ENCODE measurements at places on chromosomes 1 and 21.

- no peak for DNase-seq
Measured at GRCh38 chr1:245776139-245776538, 621.4 kb downstream of the KIF26B start.

DNA sequence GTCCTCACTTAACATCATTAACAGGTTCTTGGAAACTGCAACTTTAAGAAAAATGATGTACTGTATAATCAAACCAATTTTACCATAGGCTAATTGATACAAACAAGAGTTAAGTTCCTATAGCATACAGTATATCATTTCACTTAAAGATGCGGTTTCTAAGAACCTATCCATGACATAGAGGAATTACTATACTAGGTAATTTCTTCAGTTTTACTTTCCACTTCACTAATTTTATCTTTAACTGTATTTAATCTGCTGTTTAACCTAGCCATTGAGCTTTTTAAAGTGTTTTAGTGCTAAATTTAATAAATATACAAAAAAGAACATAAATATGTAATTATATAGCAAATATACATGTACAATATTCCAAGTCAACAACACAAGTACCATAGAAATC, 28.3 kb downstream of the SLC19A2 start:
- no peak for DNase-seq

DNA sequence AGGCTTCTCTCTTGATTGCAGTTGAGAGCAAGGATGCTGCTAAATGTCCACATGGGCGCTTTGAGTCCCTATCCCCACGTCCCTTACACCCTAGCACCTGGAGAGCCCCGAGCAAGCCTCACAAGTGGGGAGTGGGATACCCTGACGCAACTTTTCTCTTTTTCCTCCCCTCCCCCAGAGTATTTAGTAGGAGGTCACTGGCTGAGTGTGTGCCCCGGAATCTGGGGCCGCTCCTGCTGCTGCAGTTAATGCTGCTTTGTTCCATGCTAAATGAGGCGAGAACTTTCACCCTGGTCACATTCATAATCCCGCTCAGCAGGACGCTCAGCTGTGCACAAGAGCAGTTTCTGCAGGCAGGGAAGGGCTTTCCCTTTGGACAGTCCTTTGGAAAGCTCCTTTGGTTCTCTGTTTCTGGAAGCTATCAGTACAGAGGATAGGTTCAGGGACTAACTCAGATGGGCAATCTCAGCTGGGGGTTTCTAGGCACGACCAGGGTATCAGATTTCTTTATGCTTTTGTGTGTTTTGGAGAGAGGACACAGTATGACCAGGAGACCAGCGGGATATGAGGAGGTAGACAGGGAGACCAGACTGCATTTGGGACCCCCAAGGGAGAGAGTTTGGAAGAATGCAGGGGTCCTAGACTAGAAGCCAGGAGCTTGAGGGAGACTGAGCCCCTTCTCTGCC, 75.9 kb downstream of the NOS1AP start:
- DNase-seq: no peak

GRCh38 chr1:86394416-86394815, 1.7 kb downstream of the ODF2L start:
- no peak for DNase-seq

GRCh38 chr1:220527279-220527907, 543 bp upstream of the MARK1 start:
- peak; percentile 67 for DNase-seq

GRCh38 chr1:166128195-166128594, 38.6 kb downstream of the FAM78B start:
- DNase-seq: no peak

GRCh38 chr1:43902058-43902831, 31.4 kb upstream of the ARTN start:
- DNase-seq: no peak

DNA sequence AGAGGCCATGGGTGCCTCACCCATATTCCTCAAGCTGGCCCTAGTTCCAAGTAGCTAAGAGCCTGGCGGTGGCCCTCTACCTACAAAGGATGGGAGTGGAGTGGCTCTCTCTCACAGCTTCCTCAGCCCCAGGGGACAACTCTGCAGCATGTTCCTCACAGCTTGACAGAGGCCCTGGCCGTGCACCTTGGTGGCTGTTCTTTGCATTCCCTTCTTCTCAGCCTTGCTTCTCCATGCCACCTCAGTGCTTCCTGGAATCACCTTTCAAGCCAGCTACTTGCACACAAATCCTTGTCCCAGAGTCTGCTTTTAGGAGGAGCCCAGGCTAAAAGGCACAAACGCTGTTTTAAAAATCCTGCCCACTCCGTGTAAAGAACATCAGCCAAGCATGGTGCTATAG, 69.0 kb upstream of the DIRAS3 start:
- no peak for DNase-seq

GRCh38 chr1:180505732-180506335, 3.5 kb upstream of the ACBD6 start:
- no peak for DNase-seq

GRCh38 chr1:87449348-87449963, 120.8 kb downstream of the LMO4 start:
- DNase-seq: no peak

GRCh38 chr1:8493916-8494540, 176.1 kb downstream of the SLC45A1 start:
- no peak for DNase-seq

DNA sequence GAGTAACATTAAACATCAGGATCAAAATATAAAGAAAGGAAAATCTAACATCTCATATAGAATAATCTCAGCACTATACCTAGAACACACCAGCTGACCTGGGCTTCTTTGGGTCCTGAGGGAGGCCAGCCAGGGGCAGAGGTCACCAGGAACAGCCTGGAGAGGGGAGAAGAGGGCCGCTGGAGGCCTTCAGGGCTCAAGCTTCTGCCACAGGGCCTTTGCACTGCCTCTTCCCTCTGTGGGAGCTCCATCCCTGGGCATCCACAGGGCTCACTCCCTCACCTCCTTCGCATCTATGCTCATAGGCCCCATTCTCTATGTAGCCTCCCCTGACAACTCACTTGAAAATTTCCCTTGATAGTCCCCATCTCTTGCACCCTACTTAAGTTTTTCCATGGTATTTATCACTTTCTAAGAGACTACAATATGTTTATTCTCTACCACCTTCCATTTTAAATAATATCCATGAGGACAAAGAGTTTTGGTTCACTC, 73.9 kb downstream of the HIVEP3 start:
- DNase-seq: no peak

- DNase-seq: no peak
Measured at GRCh38 chr1:55061000-55061705, 21.8 kb downstream of the PCSK9 start.

DNA sequence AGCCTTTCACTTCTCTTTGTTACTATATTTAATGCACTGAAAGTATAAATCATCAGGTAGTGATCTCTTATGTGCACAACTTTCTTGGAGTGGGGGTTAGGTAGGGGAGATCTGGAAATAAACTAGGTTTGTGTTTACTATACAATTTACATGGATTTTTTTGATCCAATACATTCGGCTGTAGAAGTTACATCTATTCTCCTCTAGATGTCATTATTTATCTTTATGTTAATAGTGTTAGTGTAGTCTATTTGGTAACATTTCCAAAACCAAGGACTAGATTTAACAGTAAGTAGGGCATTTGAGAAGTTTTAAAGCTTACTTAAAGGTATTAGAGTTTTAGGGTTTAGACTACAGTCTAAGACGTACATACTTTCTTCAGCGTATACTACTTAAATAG, 5.4 kb downstream of the VPS45 start:
- no peak for DNase-seq

DNA sequence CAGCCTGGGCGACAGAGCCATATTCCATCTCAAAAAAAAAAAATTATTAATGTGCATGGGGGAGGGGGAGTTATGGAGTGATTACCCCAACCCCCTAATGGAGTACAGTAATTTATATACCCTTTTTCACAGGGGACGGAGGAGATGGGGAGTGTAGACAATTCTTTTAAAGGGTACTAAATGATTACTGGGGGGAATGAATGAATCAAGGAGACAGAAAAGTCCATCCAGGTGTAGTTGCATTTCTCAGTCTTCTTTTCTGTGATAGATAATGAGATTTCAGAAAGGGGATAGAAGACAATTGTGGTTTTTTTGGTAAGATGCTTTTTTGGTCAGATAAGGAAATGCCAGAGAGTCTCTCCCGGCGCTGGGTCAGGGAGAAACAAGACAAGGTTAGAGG, 13.0 kb downstream of the OSBPL9 start:
- no peak for DNase-seq

GRCh38 chr1:1090424-1091343, 16.6 kb upstream of the RNF223 start:
- DNase-seq: no peak

DNA sequence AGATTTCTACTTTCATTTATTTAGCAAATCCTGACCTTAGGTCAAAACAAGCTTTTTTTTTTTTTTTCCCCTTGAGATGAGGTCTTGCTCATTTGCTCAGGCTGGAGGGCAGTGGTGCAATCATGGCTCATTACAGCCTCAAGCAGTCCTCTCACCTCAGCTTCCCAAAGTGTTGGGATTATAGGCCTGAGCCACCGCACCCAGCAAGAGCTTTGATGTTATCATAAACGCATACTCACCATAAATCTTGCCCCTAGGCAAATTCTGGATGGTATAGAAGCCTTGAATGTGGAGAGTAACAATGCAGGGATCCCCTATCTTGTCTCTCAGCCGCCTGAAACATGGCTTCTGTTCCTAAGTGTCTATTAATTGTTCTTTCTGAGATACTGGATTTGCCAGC, 24.8 kb upstream of the CLDN8 start:
- DNase-seq: no peak

GRCh38 chr21:39840373-39841097, 26.7 kb upstream of the PCP4 start:
- DNase-seq: no peak

DNA sequence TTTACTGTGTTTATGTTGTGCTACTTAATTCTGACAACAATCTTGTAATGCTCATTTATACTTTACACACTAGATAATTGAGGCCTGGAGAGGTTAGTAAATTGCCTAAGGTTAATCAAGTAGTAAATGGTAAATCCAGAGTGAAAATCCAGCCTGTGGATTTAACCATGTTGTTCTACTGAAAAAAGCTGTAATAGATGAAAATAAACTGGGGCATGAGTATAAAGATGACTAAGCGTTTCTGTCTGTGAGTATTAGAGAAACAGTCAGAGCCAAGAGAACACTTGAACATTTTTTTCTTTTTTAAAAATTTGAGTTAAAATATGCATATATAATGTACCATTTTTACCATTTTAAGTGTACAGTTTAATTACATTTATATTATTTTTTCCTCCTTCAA, 47.9 kb upstream of the LEPR start:
- no peak for DNase-seq

- DNase-seq: no peak
Measured at GRCh38 chr1:109499661-109500536, 6.0 kb downstream of the CYB561D1 start.

DNA sequence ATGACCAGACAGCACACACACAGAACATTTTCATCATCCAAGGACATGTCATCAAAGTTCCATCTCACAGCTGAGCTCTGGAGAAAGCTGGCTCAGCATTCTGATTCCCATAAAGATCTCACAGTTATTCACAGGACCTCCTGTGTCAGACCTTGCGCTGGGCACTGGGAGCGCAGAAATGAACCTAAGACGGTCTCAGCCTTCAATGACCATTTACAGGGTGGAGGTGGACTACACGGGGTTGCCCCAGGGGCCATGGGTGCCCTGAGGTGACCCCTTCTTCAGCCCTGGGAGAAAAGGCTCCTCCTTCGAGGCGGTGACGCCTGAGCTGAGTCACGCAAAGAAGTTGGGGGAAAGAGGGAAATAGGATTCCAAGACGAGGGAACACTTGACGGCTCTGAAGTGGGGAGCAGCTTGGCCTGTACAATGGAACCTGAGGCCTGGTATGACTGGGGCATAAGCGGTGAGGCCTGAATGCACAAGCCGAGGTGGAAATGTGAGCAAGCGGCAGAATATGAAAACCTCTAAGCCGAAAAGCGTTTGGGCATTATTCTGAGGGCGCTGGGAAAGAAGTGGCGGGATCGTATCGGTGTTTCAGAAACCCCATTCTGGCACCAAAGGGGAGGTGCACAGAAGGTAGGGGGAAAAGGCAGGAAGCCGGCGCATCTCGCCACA, 797 bp downstream of the CC2D1B start:
- no peak for DNase-seq

- no peak for DNase-seq
Measured at GRCh38 chr1:210415846-210416448, 87.2 kb downstream of the HHAT start.

- no peak for DNase-seq
Measured at GRCh38 chr1:213751064-213751397, 236.7 kb upstream of the PROX1 start.

DNA sequence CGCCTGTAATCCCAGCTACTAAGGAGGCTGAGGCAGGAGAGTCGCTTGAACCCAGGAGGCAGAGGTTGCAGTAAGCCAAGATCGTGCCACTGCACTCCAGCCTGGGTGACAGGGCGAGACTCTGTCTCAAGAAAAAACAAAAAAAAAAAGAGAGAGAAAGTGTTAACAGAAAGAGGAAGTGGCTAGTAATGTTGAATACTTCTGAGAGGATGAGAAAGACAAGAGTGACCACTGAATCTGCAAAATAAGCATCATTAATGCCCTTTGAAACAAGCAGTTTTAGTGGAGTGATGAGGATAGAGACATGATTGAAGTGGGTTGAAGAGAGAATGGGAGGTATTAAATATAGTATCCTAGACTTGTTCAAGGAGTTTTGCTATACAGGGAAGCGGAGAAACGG, 11.7 kb downstream of the MPZ start:
- no peak for DNase-seq

- no peak for DNase-seq
Measured at GRCh38 chr1:226675715-226676357, 63.2 kb downstream of the ITPKB start.

DNA sequence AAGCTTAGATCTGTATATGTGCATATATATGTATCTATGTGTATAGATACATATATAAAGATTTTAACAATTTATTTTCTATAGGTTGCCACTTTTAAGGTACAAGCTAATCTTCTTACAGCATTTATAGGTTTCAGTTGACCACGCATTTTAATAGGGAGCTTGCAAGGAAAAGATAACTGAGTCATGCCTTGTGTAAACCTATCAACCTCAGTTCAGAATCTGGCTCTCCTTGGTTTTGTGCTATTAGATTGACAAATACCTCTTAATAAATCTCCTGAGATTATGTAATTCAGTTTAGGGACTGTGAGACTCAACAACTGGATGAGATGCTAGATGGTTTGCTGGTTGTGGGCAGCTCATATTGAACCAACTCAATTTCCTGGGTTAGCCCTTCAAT, 114.7 kb upstream of the SERBP1 start:
- no peak for DNase-seq

DNA sequence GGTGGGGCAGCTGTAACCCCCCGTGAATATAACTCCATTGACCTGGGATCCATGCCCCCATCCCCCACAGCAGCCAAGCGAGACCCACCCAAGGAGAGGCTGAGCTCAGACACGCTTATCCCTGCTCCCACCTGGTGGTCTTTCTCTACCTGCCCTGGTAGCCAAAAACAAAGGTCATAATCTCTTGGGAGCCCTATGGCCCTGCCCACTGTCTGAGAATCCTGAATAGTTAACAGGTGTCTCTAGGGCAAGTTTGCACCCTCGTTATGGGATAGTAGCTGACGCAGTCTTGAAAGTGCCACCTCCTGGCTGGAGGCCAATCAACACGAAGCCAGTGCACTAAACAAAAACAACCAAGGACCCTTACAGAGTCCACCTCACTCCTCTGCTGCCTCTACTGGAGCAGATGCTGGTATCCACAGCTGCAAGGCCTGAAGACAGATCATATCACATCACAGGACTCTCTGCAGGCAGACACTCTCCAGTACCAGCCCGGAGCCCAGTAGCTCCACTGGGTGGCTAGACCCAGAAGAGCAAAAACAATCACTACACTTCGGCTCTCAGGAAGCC, 134.3 kb upstream of the C1orf174 start:
- no peak for DNase-seq

- DNase-seq: no peak
Measured at GRCh38 chr1:110634455-110635311, 28.5 kb upstream of the KCNA2 start.
